ENCODE measurements at places on chromosomes 7 and 10.
A peak's percentile ranks its signal among the peaks of the same experiment; 100 is the strongest.

DNA sequence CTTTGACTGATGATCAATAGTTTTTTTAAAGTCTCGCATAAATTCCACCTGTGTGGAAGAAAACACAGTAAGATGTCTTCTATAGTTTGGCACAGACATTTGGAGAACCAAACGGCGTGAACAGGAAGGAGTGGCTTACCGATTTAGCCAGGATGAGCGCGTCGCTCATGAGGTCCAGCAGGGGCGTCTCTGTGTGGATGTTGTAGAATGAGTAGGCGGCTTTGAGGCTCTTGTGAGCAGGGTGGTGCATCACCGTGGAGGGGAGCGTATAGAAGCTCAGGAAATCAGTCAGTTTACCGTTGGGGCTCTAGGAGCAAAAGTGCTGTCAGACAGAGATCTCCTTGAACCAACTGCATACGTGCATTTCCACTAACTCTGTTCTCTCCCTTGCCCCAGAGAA, 15.5 kb downstream of the RPP38 start:
- DNase-seq, result no peak

DNA sequence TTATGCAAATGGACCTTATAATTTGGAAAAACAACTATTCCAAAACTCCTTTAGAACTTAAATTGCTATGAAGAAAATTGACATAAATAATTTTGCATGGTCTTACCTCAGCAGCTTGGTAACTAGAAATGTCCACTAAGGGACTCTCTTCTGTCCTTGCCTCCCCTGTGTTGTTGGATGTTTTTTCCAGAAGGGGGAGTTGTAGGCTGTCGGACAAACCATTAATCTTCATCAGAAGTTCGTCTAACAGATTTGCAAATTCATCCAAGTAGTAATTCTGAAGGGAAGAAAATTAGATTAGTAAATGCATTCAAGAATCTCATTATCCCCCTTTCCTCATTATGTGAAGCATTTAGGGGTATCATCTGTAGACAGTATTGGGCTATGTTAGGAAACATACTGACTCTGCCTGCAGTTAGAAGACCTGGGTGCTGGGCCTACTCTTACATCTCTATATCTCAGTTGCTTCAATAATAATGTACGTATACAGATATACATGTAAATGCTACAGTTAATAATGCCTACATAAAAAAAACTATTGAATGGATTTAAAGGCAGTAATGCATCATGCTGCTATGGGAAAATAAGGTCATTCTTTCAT, 155.6 kb downstream of the PKD1L1 start:
- peak; percentile 78 for DNase-seq

DNA sequence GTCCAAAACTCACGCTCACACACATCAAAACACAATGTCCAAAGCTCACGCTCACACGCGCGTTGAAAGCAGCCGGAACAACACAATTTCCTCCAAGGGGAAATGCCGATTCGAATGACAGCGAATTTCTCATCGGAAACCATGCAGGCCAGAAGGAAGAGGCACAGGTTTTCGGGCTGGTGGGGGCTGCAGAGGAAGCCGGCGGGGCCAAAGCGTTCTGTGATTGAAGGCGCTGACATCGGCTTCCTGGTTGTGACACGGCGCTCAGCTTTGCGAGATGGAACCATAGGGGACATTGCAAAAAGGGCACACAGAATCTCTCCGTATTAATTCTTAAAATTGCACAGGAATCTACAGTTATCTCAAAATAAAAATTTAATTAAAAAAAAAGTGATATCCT, 61.3 kb downstream of the FOXL3 start:
- no peak for DNase-seq

- no peak for DNase-seq
Measured at GRCh38 chr10:88980247-88980646, 10.4 kb upstream of the FAS start.

GRCh38 chr7:73644688-73645286, 20.5 kb upstream of the MLXIPL start:
- DNase-seq, result no peak

DNA sequence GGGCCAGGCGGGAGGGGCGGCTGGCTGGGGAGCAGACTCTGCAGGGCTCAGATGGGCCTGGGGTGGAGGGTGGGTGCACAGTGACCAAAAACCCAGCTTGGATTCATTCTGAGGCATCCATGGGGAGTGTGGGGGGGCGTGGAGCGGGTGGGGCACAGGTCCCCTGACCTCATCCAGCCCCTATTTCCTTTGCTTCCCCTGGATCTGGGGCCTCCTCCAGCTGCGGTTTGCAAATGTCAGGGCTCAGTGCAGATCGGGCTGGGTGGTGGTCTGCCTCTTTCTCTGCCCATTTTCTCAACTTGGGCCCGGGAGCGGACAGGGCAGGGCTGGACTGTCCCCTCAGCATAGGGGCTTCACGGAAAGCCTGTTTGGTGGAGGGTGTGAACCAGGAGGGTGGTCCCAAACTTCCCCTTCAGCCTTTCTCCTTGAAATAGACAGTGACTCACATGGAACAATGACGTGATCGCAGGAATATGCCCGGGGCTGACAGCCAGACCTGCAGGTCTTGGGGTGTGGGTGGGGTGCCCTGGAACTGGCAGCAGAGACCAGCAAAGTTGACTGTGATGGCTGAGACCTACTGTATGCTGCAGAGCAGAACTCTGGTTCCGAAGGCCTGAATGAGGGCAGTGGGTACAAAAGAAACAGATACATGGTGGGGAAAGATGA, 72.9 kb upstream of the PODXL start:
- DNase-seq, result no peak

DNA sequence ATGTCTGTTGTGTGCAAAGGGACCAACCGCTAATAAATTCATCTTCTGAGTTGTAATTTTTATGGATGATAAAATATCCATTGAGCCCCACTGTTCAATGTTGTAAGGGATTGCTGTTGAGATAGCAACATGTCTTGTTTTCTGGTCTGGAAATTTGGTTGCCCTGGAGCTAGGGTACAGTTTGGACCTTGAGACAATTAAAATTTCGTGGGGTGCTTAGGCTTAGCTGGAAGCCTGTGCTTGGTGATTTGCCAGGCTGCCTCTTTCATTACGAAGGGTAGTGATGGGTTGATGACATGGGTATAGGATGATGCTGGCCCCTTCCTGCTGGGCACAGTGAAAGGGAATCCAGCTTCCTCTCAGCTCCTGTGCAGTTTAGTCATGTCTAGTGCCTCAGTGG, 43.6 kb downstream of the PLCE1 start:
- no peak for DNase-seq

DNA sequence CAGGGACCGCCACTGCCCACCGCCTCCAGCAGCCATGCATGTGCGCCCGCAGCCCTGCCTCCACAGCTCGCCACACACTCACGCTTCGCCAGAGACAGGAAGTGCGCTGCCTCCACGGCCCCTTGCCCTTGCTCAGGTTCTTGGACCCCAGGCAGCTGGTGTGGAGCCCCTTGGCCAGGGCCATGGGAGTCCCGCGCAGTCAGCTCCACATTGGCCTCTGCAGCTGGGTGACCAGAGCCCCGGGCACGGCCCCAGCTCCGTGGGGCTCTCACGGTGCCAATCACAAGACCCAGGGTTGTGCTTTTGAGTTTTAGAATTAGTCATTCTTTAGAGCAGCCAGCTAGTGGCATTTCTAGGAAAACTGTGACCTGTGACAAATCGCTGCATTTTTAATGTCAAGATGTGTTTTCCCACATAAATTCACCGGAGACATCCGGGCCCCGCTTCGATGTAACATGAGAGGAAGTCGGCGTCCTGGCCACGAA, 4.3 kb upstream of the UTF1 start:
- DNase-seq, result no peak

GRCh38 chr10:124217906-124218804, 124.8 kb upstream of the CHST15 start:
- DNase-seq, result no peak

GRCh38 chr10:14382022-14382421, 51.3 kb upstream of the FRMD4A start:
- DNase-seq, result peak; percentile 10

DNA sequence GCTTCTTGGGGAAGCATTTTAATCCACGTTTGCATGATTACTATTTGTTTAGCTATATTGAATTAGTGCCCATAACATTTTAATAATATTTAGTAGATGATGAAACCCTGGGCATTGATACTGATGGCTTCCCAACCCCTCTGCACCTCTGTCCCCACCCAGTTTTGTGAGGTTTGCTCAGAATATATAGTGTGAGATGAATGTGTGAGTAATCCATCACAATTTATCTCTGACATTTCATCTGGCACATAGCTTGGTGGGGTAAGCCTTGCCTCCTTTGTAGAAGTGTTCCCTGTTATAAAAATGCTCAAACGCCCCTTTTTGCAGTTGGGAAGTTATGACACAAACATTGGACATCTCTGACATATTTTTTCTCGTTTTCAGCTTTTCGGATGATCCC, 104.2 kb downstream of the WNT2 start:
- no peak for DNase-seq

DNA sequence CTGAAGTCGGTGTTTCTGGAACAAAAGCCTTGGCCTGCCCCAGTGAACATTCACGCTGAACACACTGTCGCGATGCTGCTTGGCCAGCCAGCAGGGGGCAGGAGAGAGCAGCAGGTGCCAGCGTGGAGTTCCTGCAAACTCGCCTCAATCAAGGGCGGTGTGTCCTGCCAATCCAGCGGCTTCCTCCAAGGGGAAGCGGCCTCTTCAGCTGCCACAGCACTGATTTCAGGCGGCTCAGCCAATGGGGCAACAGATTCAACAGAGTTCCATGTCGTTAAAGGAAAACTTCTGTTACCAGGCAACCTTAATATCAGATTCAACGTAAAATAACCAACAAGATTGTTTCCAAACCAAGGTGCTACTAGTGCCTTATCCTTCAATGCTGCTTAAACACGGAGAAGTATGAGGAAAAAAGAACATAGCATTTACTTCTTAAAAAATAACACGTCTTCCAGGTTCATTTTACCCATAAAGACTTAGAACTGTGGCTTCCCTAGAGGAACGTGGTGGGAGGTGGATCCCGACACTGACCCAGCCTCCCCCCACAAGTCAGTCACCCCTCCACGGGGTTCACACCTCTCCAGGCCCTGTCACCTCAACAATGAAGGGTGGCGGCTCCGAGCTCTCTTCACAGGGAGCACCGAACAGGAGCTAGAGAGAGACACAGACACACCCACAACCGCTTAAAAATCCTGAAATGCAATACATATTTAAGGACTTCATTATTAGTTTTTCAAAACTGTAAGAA, 178.2 kb downstream of the DIP2C start:
- DNase-seq, result peak; percentile 85

DNA sequence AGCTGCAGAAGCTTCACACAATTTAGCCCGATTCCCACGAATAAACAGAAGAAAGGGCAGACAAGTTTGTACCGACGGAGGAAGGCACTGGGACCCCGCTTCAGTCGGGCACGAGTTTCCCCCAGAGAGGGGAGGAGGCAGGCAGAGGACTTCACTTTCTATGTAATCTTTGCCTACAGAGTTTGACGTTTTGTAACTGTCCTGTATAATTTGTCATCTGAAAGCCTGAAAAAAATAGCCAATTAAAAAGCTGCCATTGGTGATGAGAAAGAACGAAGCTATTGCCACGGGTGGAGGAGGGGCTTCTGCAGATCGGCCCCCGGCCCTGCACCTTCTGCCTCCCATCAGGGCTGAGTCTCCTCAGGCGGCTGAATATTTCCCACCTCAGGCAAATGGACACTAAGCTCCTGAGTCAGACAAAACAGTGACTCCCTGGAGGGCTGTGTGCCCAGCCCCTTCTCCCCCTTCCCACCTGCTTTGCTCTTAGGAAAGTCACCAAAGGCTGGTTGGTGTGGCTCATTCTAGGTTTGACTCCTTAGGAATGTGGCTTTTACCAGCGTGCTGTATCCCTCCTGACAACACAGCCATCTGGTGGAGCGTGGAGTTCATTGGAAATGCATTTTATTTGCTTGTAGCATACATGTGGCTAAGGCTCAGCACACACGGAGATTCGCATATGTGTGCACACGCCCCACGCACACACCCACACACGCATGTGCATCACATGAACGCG, 117.4 kb downstream of the VIPR2 start:
- no peak for DNase-seq

- DNase-seq, result no peak
Measured at GRCh38 chr7:77822269-77822668, 23.7 kb downstream of the PHTF2 start.

DNA sequence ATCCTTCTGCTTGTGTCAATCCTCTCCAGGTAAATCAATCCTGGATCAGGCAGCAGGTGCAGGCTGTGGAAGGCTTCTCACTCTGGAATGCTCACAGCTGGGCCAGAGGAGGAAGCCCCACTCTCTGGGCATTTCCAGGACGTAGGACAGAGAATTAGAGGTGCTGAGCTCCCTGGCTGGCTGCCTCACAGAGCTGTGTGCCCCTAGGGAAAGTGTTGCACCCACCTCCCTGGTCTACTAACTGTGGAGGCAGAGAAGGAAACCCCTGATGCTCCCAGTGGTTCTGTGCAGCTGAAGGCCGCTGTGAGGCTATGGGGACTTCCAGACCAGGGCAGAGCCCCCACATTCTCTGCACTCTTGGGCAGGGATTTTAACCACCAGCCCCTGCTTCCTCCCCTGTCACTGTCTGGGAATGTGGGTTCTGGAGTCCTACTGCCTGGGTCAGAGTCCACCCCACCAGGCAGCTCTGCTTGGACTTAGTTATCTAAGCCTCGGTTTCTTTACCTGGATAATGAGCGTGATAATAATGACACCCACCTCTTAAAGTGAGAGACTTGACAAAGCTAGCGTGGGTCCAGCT, 73.5 kb upstream of the EEPD1 start:
- DNase-seq, result no peak

DNA sequence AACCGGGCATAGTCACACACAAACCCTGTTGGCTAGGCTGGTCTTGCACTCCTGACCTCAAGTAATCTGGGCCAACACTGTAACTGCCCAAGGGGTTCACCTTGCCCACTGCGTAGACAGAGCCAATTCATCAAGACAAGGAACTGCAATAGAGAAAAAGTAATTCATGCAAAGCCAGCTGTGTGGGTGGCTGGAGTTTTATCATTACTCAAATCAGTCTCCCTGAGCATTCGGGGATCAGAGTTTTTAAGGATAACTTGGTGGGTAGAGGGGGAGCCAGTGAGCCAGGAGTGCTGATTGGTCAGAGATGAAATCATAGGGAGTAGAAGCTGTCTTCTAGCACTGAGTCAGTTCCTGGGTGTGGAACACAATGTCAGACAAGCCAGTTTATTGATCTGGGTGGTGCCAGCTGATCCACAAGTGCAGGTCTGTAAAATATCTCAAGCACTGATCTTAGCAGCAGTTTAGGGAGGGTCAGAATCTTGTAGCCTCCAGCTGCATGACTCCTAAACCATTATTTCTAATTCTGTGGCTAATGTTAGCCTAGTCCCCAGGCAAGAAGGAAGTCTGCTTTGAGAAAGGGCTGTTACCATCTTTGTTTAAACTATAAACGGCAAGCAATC, 15.6 kb upstream of the FXYD4 start:
- no peak for DNase-seq

DNA sequence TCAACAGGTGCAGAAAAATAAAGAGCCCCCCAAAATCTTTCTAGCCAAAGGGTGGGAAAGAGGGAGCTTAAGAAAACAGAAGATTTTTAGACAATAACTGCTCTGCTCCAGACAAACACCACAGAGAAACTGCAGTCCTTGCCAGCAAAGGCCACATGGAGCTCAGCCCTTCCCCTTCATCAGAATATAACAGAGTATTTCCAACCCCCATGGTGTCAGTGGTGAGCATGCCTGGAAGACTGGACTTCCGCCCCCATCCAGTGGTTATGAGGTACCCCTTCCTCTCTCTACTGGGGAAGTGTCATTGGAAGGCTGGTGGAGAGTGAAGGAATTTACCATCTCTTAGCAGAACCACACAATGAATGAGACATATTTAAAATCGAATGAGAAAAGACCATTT, 1007.3 kb upstream of the CELF2 start:
- no peak for DNase-seq

- DNase-seq, result peak; percentile 35
Measured at GRCh38 chr7:41880107-41880506, 177.2 kb upstream of the INHBA start.

- no peak for DNase-seq
Measured at GRCh38 chr10:110307805-110308204, 3.1 kb upstream of the SMNDC1 start.

All from suppressor macrophage (primary cell).